Glomerular endothelial cell (primary cell): ENCODE measurements at places on chromosomes 7 and 10.

GRCh38 chr10:131979821-131980270, 1.9 kb downstream of the BNIP3 start:
- DNase-seq, result no peak

- no peak for DNase-seq
Measured at GRCh38 chr10:8403711-8404371, 349.4 kb downstream of the GATA3 start.

DNA sequence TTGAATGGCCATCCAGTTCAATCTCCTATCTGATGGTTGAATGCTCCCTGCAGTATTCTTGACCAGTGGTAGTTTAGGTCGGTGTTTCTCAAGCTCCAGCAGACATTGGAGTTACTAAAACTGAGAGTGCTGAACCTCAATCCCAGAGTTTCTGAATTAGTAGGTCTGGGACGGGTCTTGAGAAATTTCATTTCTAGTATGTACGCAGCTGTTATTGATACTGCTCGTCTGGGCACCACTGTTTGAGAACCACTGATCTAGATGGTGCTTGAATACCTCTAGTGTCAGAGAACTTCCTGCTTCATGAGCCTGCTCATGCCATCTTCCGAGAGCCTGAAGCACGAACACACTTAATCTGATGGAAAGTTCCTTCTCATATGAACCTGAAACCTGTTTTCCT, 99.4 kb upstream of the CREB5 start:
- DNase-seq, result no peak

DNA sequence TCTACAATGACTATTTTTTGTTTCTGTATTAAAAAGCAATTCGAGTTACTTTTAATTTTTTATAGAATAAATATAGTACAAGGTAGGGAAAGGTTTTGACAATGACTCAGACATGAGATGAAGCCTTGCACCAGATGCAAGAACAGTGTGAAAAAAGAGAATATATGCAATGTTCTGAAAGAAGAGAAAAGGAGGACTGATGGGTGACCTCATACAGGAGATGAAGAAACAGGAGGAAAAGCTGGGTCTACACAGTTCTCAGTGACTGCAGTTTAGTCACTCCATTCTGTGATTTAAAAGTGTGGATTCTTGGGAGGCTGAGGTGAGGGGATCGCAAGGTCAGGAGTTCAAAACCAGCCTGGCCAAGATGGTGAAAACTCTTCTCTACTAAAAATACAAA, 38.3 kb upstream of the YAE1 start:
- DNase-seq, result no peak

DNA sequence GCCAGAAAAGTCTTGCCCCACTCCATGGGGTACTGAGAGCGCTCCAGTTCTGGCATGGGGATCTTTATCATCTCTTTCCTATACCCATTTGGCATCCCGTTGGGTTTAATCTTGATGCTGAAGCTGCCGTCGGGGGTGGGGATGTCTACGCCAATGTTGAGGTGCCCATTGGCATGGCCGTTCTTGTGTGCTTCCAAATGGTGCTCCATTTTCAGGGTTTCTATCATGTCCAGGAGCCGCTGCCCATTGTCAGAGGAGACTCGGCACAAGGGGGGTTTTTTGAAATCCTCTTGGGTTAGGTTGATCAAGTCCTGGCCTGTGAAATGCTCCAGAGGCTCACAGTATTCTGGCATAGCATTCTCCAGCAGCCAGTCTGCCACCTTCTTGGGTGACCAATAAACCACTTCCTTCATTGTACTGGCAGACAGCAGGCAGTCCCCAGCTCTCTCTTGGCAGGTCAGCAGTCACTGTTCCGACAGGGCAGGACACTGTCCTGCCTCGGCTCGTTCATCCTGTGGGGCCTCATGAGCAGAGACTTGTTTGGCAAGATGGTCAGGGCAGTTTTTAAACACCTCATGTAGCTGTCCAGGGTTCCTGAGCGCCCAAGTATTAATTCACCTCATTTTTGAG, 92.5 kb upstream of the ASAH2 start:
- no peak for DNase-seq

DNA sequence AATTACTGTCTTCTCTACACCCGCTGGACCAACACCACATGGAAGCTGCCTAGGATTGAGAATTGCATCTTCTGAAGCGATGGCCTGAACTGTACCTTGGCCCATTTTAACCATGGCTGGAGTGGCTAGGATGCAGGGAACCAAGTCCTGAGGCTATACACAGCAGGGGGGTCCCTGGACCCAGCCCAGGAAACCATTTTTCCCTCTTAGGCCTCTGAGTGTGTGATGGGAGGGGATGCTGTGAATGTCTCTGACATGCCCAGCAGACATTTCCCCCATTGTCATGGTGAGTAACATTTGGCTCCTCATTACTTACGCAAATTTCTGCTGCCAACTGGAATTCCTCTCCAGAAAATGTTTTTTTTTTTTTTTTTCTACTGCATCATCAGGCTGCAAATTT, 822.7 kb downstream of the PCDH15 start:
- no peak for DNase-seq

DNA sequence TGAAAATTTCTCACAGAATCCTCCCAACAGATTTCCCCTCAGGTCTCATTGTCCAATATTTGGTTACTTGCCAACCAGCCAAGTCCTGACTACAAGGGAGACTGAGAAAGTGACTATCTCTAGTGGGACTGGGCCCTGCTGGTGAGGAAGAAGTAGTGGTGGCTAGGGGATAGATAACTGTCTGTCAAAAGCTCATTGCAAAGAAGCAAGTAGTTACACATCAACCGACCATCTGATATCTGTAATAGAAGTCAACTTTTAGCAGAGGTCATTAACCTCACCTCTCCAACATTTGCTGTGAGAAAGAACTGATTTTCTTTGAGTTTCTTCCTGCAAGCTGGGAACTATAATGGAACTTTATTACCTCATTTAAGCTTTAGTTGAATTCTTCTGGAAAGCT, 15.2 kb downstream of the STAMBPL1 start:
- DNase-seq, result no peak

DNA sequence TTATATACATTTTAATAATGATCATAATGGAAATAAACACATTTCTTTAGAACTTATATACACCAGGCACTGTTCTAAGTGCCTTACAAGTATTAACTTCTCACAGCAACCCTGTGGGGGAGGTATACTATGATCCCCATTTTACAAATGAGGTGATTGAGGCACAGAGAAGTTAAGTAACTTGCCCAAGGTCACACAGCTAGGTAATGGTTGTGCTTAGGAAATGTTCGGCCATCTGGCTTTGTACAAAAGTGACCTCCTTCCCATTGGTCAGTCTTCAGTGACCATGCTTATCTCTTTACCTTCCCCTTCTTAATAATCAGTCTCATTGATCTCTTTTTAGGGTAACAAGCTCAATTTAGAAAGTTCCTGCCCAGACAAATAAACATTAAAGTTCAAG, 158.8 kb downstream of the KIAA1217 start:
- no peak for DNase-seq

GRCh38 chr7:128007303-128007680, 23.9 kb downstream of the LRRC4 start:
- DNase-seq, result no peak

GRCh38 chr10:35353805-35354204, 17.5 kb downstream of the CCNY start:
- no peak for DNase-seq

- DNase-seq, result no peak
Measured at GRCh38 chr10:79487296-79488194, 24.8 kb upstream of the EIF5AL1 start.

DNA sequence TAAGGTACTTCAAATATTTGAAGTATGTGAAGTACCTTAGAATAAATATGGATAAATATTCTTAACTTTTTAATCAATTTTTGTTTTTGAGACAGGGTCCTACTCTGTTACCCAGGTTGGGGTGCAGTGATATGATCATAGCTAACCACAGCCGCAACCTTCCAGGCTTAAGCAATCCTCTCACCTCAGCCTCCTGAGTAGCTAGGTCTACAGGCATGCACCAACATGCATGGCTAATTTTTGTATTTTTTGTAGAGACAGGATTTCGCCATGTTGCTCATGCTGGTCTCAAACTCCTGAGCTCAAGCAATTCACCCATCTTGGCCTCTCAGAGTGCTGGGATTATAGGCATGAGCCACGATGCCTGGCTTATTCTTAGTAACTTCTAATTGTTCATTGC, 119.4 kb upstream of the KAT6B start:
- no peak for DNase-seq

GRCh38 chr7:55589905-55590304, 17.6 kb upstream of the VOPP1 start:
- DNase-seq, result no peak
